ENCODE measurements at places on chromosomes 5 and 9. TPM values are rescaled to one million over a fixed set of nuclear protein-coding genes. Genes with fewer than 3 reads are reported as not detected.
A peak's percentile ranks its signal among the peaks of the same experiment; 100 is the strongest.

Gene RGS7BP
- 0.23 TPM for total RNA-seq

Gene LRRC19
- not detected for total RNA-seq

Gene SPOCK1
- total RNA-seq: 8.7 TPM

Gene EPB41L4B
- 0.41 TPM for total RNA-seq

Gene ZNF462
- total RNA-seq: 98.3 TPM

Gene NEUROG1
- total RNA-seq: not detected

Gene IL7R
- total RNA-seq: 0.54 TPM

Gene FOXD4L5
- total RNA-seq: 0.10 TPM

Gene WNT8A
- 0.69 TPM for total RNA-seq

Gene F2RL2
- total RNA-seq: 311 TPM

Gene TMEM171
- not detected for total RNA-seq

DNA sequence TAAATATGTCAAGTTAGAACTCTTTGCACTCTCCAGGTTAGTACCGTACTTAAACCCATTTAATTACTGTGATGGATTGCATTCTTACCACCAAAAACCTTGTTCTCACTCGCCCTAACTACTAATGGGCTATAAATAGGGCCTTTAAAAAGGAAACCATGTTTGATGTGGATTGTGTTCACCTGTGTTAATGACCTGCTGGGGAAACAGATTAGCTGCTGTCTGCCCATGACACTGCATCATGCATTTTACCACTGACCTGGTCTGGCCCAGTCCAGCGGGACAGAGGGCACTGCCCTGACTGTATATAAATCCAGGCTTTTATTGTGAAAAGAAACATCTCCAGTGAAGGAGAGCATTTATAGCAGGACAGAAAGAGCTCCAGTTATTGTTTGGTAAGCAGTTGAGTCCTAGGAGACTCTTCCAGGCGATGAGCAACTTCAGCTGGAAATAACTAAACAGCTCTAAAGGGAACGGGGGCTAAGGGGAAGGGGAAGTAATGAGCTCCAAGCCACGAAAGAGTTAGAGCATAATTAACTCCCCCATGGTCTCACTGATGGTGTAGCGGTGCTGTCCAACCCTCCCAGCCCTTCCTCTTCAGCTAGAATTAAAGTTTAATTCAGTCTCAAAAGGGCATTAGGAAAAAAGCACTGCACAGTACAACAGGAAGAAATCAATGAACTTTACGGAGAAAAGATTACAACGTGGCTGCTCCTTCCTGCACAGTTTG is 303.1 kb downstream of the ENC1 start:
- no peak for DNase-seq

DNA sequence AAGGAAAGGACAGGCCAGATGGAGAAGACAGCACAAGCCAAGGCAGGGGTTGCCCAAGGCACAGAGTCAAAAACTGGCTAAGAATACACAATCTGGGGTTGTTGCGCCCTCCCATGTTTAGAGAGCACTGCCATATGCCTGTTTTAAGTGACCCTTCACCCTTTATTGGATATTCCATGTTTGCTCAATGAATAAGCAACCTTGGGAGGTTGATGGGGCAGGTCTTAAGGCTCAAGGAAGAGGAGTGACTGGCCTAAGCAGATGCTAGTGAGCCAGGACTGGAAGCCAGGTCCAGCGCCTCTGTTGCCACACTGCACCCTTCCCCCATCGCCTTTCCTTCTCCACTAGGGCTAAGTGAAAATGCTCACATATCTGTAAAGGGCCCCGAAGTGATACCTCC is 6.7 kb downstream of the TXN start:
- no peak for DNase-seq

GRCh38 chr5:159098603-159099436 is 896 bp downstream of the EBF1 start:
- peak; percentile 65 for DNase-seq

- DNase-seq: peak; percentile 17
Measured at GRCh38 chr9:77291714-77292113, 114.4 kb downstream of the VPS13A start.

DNA sequence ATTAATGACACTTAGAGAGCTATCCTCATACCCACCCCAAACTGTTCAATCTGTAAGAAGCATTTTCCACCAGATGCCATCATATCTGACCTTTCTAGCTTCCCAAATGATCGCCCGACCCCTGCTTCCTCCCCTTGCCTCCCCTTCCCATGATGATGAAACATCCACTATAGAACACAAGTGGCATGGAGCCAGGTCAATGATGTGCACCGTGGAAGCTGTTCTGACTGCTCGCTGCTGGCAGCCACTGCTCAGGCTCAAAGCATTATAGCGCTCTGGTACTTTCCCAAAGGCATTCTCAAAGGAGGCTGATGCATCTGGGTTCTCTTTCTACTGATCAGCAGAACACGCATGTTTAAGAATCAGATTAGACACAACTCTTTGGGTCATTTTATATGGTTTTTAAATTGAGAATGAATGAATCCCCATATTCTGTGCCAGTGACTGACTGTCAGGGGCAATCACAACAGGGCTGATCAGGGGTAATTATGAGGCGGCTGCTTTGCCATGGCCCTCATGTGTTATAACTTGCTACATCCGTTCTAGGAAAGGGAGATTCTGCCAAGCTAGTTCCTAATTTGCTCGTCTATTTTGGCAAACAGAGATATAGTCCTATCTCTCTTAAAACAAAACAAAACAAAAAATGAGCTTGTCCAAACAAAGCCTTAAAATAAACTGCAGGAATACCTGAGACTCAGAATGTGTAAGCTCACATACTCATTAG is 343.7 kb downstream of the ENC1 start:
- DNase-seq: no peak

DNA sequence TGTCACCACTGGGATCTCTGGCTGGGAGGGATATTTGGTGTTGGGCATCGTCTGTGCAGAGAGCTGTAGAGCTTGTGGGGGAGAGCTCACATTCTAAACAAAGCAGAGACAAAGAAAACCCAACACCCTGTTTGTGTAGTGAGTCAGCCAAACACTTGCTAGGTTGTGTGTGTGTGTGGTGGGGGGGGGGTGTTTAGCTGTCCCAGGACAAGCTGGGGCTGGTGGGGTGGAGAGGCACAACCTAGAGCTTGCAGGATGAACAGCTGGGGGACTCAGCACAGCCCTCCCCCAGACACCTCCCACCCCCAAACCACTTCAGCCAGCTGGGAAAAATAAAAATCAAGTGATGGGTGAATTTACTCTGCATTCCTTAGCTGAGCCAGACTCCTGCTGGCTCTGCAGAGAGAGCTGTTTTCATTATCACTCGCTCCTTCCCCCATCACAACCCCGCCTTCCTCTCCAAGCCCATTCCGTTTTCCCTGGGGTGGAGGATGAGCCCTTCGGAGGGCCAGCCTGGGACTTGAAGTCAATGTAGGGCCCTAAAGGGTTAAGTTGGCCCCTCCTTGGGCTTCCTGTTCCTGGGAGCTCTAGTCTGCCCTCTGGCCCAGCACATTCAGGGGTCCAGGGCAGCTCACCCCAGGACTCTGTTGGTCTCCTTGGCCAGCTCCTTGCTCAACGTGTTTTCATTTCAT is 2.6 kb downstream of the OLFML2A start:
- no peak for DNase-seq

DNA sequence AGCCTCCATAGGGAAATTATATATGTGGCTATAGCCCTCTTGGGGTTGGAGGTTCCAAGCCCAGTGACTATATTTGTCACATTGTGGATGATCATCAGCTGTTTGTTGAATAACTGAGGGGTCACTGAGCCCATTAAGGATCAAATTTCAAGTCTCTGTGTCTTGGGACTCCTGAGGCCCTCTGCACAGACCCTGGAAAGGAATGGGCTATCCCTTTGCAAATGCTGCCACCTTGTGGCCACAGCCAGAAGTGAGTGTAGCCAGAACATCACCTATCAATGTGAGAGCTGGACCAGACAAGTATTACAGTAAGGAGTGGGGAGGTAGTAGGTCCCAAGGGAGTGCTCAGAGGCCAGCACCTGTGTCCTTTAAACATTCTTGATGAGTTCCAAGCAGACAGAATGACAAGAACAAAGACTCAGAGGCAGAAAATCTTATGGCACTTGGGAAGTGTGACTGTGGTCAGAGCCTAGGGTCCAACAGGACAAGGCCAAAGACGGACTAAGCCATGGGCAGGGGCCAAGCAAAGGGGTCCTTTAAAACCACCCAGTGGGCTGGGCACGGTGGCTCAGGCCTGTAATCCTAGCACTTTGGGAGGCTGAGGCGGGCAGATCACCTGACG is 8.2 kb downstream of the RPP25L start:
- DNase-seq: peak; percentile 93

DNA sequence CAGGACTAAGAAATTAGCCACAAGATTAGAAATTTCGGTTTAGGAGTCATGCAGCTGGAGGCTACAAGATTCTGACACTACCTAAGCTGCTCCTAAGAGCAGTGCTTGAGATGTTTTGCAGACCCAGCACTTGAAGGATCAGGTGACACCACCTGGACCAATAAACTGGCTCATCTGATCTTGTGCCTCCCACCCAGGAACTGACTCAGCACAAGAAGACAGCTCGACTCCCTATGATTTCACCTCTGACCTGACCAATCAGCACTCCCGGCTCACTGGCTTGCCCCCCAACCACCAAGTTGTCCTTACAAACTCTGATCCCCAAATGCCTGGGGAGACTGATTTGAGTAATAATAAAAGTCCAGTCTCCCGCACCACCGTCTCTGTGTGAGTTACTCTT is 170.4 kb downstream of the TTC39B start:
- no peak for DNase-seq

DNA sequence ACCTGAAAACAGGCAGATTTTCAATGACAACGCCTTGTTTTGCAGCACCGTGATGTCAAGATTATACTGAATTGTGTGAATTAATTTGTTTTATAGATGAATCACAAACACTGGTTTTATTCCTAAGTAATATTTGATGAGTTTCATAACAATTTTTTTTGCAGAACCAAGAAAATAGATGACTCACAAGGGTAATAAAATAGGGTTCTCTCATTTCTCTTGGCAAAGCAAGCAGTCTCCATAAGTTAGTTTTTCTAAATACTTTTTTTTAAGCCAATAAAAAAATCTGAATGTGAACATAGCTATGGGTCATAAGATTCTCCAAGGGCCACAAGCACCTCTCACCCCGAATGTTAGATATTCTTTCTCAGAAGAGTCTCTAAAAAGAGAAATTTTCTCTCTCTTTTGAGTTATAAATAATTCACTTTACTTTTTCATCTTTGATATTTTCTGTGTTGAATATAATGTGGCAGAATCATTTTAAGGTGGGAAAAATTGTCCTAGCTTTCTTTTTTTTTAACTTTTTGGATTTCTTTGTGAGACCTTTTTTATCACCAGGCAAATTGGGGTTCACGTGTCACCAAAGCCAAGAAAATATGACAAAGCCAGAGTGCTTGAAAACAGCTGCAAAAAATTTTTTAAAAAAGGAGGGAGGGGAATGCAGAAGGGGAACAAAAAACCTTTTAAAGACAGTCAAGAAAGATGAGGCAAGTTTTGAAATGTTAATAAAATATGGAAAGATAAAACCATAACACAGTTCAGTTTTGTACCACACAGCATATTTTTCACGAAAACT is 174.6 kb upstream of the DAPK1 start:
- no peak for DNase-seq

DNA sequence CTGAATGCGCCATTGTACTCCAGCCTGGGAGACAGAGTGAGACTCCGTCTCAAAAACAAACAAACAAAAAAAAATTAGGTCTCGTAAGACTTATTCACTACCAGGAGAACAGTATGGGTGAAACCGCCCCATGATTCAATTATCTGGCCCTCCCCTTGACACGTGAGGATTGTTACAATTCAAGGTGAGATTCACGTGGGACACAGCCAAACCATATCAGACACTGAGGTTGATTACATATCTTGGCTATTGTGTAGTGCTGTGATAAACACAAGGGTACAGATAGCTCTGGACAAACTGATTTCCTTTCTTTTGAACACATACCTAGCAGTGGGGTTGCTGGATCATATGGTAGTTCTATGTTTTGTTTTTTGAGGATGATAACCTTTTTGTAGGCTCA is 42.4 kb upstream of the PWWP2A start:
- no peak for DNase-seq

- no peak for DNase-seq
Measured at GRCh38 chr9:126312584-126313551, 13.8 kb upstream of the MVB12B start.

DNA sequence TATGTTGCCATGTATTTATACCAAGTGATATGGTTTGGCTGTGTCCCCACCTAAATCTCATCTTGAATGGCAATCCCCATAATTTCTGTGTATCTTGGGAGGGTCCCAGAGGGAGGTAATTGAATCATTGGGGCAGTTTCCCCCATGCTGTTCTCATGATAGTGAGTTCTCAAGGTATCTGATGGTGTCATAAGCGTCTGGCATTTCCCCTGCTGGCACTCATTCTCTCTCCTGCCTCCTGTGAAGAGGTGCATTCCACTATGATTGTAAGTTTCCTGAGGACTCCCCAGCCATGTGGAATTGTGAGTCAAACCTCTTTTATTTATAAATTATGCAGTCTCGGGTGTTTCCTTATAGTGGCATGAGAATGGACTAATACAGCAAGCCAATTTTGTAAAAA is 140.8 kb upstream of the ADAMTSL1 start:
- DNase-seq: no peak

- no peak for DNase-seq
Measured at GRCh38 chr5:177591690-177592009, 353 bp upstream of the TMED9 start.

All from endothelial cell (in vitro differentiated cells).